Neuronal stem cell (in vitro differentiated cells): ENCODE measurements at places on chromosomes 7 and 10.
A peak's percentile ranks its signal among the peaks of the same experiment; 100 is the strongest.

- no peak overlapping the region for H3K27ac ChIP-seq
- no peaks in the 10 kb centered on the region for H3K27me3 ChIP-seq
- no peaks in the 10 kb centered on the region for H3K36me3 ChIP-seq
- no peak for DNase-seq
- no peak overlapping the region for H3K4me3 ChIP-seq
Measured at GRCh38 chr7:114242992-114243507, 171.6 kb upstream of the FOXP2 start.

GRCh38 chr10:28284126-28284525 is 18.7 kb downstream of the MPP7 start:
- no peaks in the 10 kb centered on the region for H3K27me3 ChIP-seq
- H3K4me1 ChIP-seq, result no peaks in the 10 kb centered on the region
- no peak overlapping the region for H3K4me3 ChIP-seq

DNA sequence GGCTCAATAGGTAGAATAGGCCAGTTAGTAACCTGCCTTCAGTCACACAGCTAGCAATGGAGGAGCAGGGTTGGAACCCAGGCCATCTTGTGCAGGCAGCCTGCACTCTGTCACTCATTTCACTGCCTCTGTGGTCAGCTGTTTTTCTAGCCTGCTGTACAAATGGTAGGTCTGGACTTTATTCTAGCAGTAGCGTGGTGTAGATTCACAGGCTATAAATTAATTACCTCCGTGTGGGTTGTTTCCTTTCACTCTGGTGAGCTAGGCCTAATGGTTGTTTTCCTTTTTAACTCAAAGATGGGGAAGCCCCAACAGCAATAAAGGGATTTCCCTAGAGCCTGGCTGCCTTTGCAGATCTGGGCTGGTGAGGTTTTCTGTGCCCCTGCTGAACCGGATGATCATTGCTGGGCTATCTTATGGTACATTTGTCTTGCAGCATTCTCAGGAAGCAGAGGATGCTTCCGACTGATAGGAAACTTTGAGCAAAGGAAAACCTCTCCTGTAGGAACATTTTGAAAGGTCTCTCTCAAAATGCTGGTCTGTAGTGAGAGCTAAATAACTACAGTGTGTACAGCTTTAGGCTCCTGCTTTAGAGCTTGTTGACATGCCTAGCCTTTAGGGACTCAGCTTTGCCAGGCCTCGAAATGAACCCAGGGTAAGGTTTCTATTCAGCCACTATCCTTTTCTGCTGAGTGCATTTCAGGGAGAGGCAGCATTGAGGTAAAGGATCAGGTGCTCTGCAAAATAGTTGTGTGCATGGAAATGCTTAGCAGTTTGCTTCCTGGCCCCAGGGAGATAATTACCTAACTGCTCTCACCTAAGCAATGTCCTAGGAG is 157.4 kb downstream of the ST7 start:
- H3K27me3 ChIP-seq, result no peaks in the 10 kb centered on the region
- H3K4me1 ChIP-seq, result no peaks in the 10 kb centered on the region
- no peak for DNase-seq
- no peaks in the 10 kb centered on the region for H3K36me3 ChIP-seq
- H3K27ac ChIP-seq, result no peak overlapping the region

- H3K27me3 ChIP-seq, result no peaks in the 10 kb centered on the region
- H3K4me1 ChIP-seq, result no peaks in the 10 kb centered on the region
- no peak overlapping the region for H3K4me3 ChIP-seq
- no peak overlapping the region for H3K27ac ChIP-seq
- H3K36me3 ChIP-seq, result no peaks in the 10 kb centered on the region
Measured at GRCh38 chr7:137682596-137682995, 164.2 kb downstream of the DGKI start.

GRCh38 chr7:44329081-44329480 is 3.7 kb upstream of the CAMK2B start:
- H3K36me3 ChIP-seq, result no peaks in the 10 kb centered on the region
- no peak overlapping the region for H3K4me3 ChIP-seq
- no peak for DNase-seq
- H3K4me1 ChIP-seq, result no peaks in the 10 kb centered on the region

DNA sequence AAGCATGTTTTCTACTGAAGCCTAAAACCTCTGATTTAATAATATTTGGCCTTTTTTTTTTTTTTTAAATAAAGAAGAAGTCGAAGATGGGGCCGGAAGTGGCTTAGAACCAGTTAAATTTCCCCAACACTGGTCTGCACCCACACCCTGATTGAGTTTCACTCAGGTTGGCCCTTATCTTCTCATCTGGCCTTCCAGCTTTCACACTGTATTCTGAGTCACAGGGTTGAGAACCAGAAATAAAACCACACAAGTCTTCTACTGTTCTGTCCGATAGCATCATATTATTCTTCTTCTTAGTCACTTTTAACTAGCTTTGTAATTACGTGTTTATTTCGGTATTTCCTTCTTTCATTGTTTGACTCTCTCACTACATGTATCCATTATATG is 9.9 kb downstream of the ZNF365 start:
- DNase-seq, result no peak
- H3K27ac ChIP-seq, result no peak overlapping the region
- no peaks in the 10 kb centered on the region for H3K27me3 ChIP-seq
- no peaks in the 10 kb centered on the region for H3K36me3 ChIP-seq

GRCh38 chr7:20681258-20681882 is 65.9 kb downstream of the ABCB5 start:
- no peaks in the 10 kb centered on the region for H3K36me3 ChIP-seq
- H3K4me3 ChIP-seq, result no peak overlapping the region
- no peaks in the 10 kb centered on the region for H3K4me1 ChIP-seq
- no peaks in the 10 kb centered on the region for H3K27me3 ChIP-seq
- H3K27ac ChIP-seq, result no peak overlapping the region

DNA sequence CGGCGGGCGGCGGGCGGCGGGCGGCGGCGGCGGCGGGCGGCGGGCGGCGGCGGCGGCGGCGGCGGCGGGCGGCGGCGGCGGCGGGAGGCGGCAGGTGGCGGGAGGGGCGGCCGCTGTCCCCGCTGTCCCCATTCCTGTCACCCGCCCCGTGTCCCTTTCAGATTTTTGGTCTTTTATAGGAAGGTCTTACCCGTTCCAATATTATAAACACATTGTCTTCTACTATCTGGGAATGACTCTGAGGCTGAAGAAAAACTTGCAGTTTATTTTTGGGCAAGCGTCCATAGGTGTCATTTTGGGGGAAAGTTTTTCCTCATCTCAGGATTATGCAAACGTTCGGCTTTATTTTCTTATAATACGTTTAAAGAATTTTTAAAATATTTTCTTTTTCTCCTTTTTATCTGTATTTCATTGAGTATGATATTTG is 578 bp downstream of the ZNF713 start:
- no peaks in the 10 kb centered on the region for H3K36me3 ChIP-seq
- peak; percentile 51 for DNase-seq
- no peaks in the 10 kb centered on the region for H3K27me3 ChIP-seq
- H3K27ac ChIP-seq, result peak overlapping the region; percentile 88

DNA sequence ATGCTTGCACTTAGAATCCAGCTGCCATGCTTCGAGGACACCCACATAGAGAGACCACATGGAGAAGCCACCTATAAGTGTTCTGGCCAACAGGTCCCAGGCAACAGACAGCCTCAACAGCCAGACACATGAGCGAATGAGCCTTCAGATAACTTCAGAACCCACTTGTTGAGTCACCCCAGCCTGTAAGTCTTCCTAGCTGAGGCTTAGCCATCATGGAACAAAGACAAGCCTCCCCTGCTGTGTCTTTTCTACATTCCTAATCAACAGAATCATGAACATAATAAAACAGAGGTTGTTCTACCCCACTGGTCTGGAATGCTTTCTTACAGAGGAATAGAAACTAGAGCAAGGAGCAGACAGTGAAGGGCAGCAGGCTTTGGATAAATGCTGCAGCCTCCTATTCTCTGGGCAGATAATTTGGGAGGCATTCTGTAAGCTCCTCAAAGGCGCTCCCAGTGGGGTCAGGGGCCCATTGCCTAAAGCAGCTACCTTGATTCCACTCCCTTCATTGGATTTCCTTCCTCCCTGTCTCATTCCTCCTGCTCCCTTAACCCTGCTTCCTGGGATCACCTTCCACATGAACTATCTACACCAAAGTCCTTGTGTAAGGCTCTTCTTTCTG is 4.6 kb downstream of the TLL2 start:
- H3K4me3 ChIP-seq, result no peak overlapping the region
- peak overlapping the region; percentile 15 for H3K27ac ChIP-seq
- peaks cover 5% of the 10 kb centered on the region for H3K4me1 ChIP-seq
- no peaks in the 10 kb centered on the region for H3K36me3 ChIP-seq

DNA sequence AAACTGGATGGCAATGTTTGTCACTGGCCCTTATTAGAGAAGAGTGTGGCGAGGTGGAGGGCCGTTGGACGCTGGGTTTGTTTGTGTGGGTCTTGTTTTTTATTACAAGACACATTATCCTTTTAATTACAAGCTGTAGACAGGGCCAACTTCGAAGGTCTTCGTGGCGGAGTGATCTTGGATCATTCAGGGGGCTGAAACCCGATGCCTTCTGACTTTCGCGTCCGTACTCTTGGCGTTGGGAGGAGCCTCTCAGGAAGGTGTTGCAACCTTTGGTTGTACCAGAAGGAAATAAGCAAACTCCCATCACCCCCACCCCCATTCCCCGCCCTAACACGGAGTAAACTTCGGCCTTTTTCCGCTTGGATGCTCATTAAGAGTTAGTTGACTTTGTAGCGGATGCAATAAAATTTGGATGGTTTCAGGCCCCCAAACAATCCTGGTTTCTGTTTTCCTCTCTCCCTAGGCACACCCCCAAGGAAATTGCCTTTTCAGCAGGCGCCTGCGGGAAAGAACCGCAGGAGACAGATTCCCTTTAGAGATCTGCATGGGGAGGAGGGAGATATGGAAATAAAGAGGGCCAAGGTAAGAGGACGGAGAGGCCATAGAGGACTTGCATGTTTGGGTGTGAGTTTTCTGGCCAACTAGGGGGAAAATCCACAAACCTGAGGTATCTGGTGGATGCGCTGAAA is 294.5 kb upstream of the NFE2L3 start:
- no peak overlapping the region for H3K27ac ChIP-seq
- no peak for DNase-seq
- no peaks in the 10 kb centered on the region for H3K36me3 ChIP-seq
- H3K4me3 ChIP-seq, result peak overlapping the region; percentile 57

- no peaks in the 10 kb centered on the region for H3K36me3 ChIP-seq
- no peaks in the 10 kb centered on the region for H3K4me1 ChIP-seq
- H3K27me3 ChIP-seq, result no peaks in the 10 kb centered on the region
- no peak overlapping the region for H3K27ac ChIP-seq
- H3K4me3 ChIP-seq, result no peak overlapping the region
- no peak for DNase-seq
Measured at GRCh38 chr7:114109721-114110120, 190.9 kb upstream of the PPP1R3A start.

- H3K36me3 ChIP-seq, result no peaks in the 10 kb centered on the region
- peaks cover 5% of the 10 kb centered on the region for H3K4me1 ChIP-seq
- H3K27ac ChIP-seq, result no peak overlapping the region
- no peak overlapping the region for H3K4me3 ChIP-seq
Measured at GRCh38 chr10:95531058-95531809, 29.9 kb downstream of the SORBS1 start.

DNA sequence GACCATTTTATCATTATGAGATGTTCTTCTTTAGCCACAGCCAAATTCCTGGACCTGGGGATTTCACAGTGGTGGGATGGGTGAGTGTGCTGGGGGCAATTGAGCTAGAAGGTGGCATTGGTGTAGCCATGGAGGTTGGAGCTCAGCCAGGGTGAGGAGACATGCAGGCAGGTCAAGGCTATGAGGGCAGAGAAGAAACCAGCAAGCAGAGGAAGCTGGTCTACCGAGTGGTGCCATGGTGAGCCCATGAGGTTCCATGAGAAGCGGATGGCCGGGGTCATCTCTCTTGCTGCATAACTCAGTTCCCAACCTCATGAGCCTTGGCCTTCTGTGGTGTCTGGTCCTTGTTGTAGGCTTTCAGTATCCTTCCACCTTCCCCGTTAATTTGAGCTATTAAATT is 91.4 kb downstream of the CARD11 start:
- H3K4me1 ChIP-seq, result no peaks in the 10 kb centered on the region
- no peak overlapping the region for H3K4me3 ChIP-seq
- no peak for DNase-seq
- H3K27ac ChIP-seq, result no peak overlapping the region

DNA sequence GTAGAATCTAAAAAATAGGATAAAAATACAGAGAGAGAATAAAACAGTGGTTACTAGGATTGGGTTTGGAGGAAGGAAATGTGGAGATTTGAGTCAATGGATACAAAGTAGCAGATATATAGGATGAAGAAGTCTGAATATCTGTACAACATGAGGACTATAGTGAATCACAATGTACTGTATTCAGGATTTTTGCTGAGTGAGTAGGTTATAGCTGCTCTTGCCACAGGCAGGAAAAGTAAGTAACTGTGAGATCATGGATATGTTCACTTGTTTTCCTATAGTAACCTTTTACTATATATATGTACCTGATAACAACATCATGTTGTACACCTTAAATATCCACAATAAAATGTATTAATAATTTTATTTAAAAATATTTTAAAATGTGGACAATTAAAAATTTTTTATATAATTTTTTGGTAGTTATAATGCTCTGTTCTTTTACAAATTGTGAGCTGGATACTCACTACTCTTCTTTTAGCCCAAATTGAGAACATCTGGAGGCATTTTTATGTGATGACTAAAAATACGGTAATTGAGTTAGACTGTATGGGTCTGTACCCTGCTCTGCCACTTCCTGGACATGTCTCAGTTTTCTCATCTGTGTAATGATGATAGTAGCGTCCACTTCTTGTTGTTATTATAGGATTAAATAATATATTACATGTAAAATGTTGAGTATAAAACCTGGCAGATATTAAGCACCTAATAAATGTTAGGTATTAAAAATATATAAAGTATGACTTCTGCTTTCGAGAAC is 439.1 kb downstream of the AUTS2 start:
- H3K4me1 ChIP-seq, result peaks cover 2% of the 10 kb centered on the region
- no peak for DNase-seq
- no peaks in the 10 kb centered on the region for H3K36me3 ChIP-seq
- H3K4me3 ChIP-seq, result no peak overlapping the region
- no peaks in the 10 kb centered on the region for H3K27me3 ChIP-seq

DNA sequence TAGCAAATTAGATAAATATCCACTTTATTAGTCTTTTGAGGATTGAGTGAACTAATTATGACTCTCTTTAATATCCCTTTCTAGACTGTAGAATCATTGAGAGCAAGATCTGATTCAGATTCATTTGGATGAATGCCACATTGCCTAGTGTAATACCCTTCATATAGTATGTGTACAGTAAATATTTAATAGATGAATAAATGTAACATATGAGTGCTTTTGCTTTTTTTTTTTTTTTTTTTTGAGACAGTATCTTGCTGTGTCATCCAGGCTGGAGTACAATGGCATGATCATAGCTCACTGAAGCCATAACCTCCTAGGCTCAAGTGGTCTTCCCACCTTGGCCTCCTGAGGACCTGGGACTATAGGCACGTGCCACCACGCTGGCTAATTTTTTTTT is 14.8 kb downstream of the SAMD8 start:
- peaks cover 9% of the 10 kb centered on the region for H3K36me3 ChIP-seq
- DNase-seq, result no peak
- H3K4me1 ChIP-seq, result no peaks in the 10 kb centered on the region
- no peak overlapping the region for H3K27ac ChIP-seq
- H3K27me3 ChIP-seq, result no peaks in the 10 kb centered on the region
